ENCODE measurements at places on chromosomes 13 and 19.

- H3K27ac ChIP-seq, result no peak overlapping the region
- no peaks in the 10 kb centered on the region for H3K36me3 ChIP-seq
- H3K4me3 ChIP-seq, result no peak overlapping the region
- H3K27me3 ChIP-seq, result no peaks in the 10 kb centered on the region
Measured at GRCh38 chr13:80093888-80094287, 247.0 kb downstream of the SPRY2 start.

- H3K4me3 ChIP-seq, result peak overlapping the region; percentile 61
- H3K27me3 ChIP-seq, result no peaks in the 10 kb centered on the region
- H3K4me1 ChIP-seq, result peaks cover 3% of the 10 kb centered on the region
- H3K36me3 ChIP-seq, result peaks cover 5% of the 10 kb centered on the region
Measured at GRCh38 chr19:19866611-19867248, 1.0 kb downstream of the ZNF253 start.

GRCh38 chr13:62292714-62293480, 877.2 kb upstream of the PCDH20 start:
- H3K27ac ChIP-seq, result no peak overlapping the region
- no peak for DNase-seq
- no peaks in the 10 kb centered on the region for H3K27me3 ChIP-seq
- no peaks in the 10 kb centered on the region for H3K36me3 ChIP-seq
- no peaks in the 10 kb centered on the region for H3K4me1 ChIP-seq

DNA sequence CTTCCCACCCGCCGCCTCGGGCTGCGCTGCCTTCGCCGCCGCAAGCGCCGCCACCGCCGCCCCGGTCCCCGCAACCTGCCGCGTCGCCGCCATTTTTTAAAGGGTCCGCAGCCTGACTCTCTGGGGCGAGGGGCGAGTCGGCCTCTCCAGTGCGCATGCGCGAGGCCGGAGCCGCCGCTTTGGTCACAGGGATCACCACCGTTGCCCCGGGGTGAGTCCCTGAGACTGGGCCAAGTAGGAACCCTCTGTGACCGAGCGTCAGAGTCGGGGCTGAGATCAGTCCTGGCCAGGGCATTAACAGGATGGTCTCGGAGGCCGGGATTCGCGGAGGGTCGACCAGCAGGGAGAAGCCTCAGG, 42.6 kb downstream of the ZNF146 start:
- no peak overlapping the region for H3K27ac ChIP-seq
- H3K36me3 ChIP-seq, result no peaks in the 10 kb centered on the region
- H3K27me3 ChIP-seq, result no peaks in the 10 kb centered on the region
- no peaks in the 10 kb centered on the region for H3K4me1 ChIP-seq

DNA sequence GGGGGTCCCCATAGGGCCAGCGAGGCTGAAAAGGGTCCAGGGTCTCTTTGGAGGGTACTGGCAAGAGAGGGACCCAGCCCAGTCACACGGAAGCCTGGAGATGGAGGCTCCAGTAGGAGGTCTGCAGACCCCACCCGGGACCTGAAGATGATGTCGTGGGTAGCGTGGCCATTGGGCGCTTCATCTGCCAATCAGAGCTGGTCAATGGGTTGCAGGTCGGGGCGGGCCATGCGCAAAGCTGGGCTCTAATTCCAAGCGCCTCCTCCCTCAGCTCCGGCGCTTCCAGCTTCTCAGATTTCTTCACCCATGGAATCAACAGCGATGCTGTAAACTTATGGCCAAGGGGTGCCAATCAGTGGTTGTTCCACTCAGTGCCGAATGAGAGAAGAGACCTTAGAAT, 10.9 kb downstream of the SIGLEC12 start:
- no peak for DNase-seq
- no peak overlapping the region for H3K27ac ChIP-seq
- H3K36me3 ChIP-seq, result peaks cover 20% of the 10 kb centered on the region
- no peaks in the 10 kb centered on the region for H3K4me1 ChIP-seq
- H3K4me3 ChIP-seq, result no peak overlapping the region
- no peaks in the 10 kb centered on the region for H3K27me3 ChIP-seq

All from small intestine (tissue), 16 donors.